Activated T-cell treated with anti-CD3 and anti-CD28 coated beads, Interleukin-2, amount 50 U/mL, for 72 hours (primary cell): ENCODE measurements at places on chromosomes 5 and 9. TPM values are rescaled to one million over a fixed set of nuclear protein-coding genes. Genes with fewer than 3 reads are reported as not detected.

SLC36A2 gene
- not detected for total RNA-seq

RNF44 gene
- 93.0 TPM for total RNA-seq

DNA sequence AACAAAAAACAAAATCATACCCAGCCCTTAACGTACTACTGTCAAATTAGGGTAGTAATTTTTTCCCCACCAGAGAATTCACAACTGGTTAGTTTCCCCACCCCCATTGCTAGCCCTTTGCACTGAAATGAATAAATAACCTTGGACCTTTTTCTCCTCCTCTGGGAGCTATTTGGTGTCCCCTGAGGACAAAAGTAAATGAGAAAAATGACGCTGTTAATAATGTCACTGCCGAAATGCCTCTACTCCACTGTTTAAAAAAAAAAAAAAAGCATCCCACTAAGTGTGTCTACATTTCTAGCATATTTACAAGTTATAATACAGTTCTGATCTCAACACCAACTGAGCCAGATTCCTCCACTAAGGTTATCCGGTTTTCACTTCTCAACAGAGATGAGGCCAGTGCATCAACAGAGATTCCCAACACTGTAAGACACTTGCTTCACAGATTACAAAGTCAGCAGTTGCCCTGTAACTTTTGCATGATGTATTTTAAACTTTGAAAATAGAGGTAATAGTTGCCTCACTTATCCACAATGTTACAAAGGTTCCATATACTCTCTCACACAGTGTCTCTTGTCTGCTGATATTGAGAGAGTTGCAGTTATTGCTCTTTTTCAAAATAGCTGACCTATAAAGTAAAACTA is 5.1 kb upstream of the NFIB start:
- DNase-seq, result no peak
- H3K36me3 ChIP-seq, result peaks cover 6% of the 10 kb centered on the region
- no peak overlapping the region for H3K4me3 ChIP-seq
- H3K27me3 ChIP-seq, result peaks cover 68% of the 10 kb centered on the region
- peaks cover 41% of the 10 kb centered on the region for H3K4me1 ChIP-seq
- no peak overlapping the region for H3K27ac ChIP-seq

DNA sequence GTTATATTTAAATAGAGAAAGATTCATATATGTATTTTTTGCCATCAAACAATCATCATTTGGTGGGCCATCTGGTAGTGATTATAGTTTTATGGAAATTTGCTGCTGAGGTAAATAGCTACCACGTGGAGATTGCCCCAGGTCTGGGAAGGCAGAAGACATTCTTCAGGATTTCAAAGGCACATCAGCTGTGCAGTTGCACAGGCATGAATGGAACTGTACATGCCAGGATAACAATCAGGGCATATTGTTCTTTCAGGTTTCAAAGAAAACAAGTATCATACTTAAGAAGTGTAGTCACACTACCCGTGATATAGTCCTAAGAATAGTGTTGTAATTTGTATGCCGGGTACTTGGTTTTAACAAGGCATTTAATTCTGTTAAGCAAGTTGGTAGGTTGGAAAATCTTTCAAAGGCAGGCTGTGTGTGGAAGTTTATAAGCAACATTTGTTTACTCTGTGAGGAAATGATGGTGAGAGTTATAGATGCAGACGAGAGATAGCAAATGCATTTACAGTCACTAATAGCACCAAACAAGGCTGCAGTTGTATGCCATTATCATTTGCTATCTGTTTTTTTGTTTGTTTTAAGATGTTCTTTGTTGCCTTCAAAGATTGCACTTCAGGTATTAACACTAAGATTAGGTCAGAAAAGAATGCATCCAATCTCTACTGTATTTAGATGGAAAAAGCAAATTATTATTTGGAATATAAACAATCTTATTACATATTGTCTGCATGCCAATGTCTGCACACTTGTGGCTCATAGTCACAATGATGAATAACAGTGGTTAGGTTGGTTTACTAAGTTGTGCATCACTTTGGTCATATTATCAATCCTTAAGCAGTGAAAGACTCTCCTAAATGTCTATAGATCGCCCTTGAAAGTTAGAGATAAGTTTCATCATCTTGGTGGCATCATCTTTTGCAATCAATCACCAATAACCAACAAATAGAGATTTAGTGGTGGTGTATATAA is 55.3 kb downstream of the RPS23 start:
- peak overlapping the region; percentile 12 for H3K27ac ChIP-seq
- H3K4me3 ChIP-seq, result no peak overlapping the region
- DNase-seq, result no peak
- H3K27me3 ChIP-seq, result no peaks in the 10 kb centered on the region
- H3K4me1 ChIP-seq, result peaks cover 9% of the 10 kb centered on the region

- peaks cover 12% of the 10 kb centered on the region for H3K4me1 ChIP-seq
- no peak for DNase-seq
- peaks cover 7% of the 10 kb centered on the region for H3K27me3 ChIP-seq
- H3K36me3 ChIP-seq, result no peaks in the 10 kb centered on the region
- no peak overlapping the region for H3K4me3 ChIP-seq
These were observed 204.4 kb downstream of the GLIS3 start for GRCh38 chr9:4095484-4095883.
